ENCODE measurements at places on chromosomes 4 and X.

DNA sequence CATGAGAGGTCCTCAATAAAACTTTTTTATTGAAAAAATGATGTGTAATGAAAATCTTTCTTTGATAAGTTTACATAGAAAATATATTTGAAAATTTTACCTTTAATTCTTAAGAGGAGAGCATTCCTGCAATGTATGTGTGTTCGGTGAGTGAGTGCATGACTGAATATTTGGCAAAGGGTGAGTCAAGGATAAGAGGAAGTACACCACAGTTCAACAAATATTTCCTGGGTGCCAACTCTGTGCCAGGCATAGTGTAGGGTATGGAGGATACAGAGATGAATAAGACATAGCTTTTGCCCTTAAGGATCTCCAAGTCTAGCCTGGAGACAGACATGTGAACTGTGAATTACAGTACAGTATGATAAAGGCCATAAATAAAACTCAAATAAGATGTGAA is 84.7 kb upstream of the GPR101 start:
- DNase-seq: no peak

- no peak for DNase-seq
These were observed 7.7 kb upstream of the PGAM4 start for GRCh38 chrX:77977095-77977494.

GRCh38 chrX:2549876-2550275 is 49.1 kb upstream of the DHRSX start:
- DNase-seq: no peak

GRCh38 chr4:168265327-168265726 is 53.2 kb downstream of the DDX60 start:
- no peak for DNase-seq

DNA sequence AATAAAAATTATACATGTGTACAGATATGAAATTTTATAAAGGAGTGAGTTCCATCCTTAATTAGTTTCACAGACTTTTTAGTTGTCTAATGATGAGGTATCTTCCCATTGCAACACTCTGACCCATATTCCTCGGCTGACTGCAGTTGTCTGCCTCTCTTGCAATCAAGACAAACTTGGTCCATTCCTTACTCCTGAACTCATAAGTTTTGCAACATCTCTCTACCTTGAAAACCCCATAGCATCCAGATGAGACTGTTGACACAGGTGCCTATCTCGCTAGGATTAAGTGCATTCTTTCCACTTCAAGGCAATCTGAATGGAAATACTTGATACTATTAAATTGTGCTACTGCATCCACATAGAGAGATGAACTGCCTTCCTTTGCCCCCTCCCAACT is 2.3 kb downstream of the XKRX start:
- DNase-seq: no peak

DNA sequence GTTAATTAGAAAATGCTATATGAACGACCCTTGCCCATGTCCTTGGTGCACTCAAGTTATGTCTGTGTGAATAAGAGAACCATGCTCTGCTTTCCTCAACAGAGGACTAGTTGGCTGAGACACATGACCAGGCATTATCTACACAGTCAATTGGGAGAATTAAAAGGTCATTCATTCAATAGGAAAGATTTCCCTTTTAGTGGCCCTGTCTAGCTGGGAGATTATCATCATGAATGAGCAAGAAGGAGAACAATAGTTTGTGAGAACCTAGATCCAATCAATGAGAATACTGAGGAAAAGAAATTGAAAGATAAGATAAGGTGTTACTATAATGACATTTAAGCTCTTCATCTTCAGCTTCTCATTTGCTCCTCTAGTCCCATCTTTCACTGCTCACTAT is 1033.4 kb upstream of the LCORL start:
- DNase-seq: no peak

Measured in AG08396 (cell line).